ENCODE measurements at places on chromosomes 7 and 10.

- peaks cover 31% of the 10 kb centered on the region for H3K36me3 ChIP-seq
- DNase-seq = no peak
- peak overlapping the region; percentile 93 for H3K4me3 ChIP-seq
- H3K27ac ChIP-seq = peak overlapping the region; percentile 90
Measured at GRCh38 chr7:149196705-149197171, 1.4 kb downstream of the ZNF282 start.

DNA sequence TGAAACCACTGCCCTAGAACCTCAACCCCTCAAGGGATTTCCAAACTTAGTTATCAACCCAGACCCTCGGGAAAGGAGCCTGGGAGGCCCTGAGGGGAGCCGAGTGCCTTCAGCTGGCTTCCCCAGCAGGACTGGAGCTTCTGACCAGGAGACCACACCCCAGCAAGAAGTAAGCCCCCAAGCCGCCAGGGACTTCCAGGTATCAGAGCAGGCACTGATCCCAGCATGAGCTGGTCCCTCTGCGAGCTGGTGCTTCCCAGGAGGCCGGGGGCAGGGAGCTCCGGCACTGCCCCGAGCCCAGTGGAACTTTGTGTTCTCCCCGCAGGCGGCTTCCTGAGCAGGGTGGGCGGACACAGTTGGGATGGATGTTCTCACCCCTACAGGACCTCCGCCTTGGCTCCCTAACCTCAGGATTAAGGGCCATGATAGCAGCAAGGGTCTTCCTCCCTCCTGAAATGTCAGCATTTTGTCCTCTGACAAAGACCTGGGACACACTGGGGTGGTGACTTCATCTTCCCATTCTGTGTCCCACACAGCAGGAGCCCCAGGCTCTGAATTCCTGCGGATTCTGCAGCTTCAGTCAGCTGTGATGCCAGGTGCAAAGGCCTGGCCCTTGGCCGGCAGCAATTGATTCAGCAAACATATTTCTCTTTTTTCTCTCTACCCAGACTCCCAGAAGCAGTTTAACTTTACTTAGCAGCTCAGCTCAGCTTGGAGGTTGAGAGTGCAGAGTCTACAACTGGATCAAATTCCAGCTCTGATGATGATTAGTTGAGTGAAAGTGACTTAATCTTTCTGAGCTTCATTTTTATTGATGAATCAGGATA, 11.6 kb downstream of the ATP6V0E2 start:
- peaks cover 9% of the 10 kb centered on the region for H3K36me3 ChIP-seq
- no peak overlapping the region for H3K27ac ChIP-seq
- no peaks in the 10 kb centered on the region for H3K27me3 ChIP-seq

DNA sequence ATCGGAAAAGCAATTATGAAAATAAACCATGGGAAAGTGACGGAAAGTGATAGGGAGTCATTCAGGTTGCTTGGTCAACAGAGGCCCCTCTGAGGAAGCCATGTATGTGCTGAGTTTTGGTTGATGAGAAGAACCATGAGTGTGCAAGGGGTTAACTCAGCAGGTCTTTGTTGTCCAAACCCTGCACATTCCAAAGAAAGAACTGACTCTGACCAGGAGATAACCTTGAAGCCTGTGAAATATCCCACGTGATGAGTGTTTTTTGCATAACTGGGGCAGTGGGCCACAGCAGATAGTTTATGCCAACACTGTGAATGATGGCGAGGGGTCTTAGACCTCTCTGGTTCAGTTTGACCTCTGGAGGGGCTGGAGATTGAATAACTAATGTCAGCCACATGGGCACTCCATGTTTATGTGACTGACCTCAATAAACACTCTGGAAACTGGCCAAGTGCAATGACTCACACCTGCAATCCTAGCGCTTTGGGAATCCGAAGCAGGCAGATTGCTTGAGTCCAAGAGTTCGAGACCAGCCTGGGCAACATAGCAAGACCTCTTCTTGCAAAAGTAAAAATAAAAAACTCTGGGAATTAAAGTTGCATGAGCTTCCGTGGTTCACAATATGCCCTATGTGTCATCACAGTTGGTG, 154.0 kb upstream of the FOXK1 start:
- no peak overlapping the region for H3K27ac ChIP-seq
- no peaks in the 10 kb centered on the region for H3K4me1 ChIP-seq
- no peaks in the 10 kb centered on the region for H3K36me3 ChIP-seq
- peaks cover 3% of the 10 kb centered on the region for H3K27me3 ChIP-seq

GRCh38 chr10:110285501-110285900, 19.2 kb downstream of the SMNDC1 start:
- peaks cover 26% of the 10 kb centered on the region for H3K36me3 ChIP-seq
- no peak for DNase-seq
- H3K27me3 ChIP-seq = no peaks in the 10 kb centered on the region
- H3K4me3 ChIP-seq = no peak overlapping the region
- H3K27ac ChIP-seq = no peak overlapping the region

DNA sequence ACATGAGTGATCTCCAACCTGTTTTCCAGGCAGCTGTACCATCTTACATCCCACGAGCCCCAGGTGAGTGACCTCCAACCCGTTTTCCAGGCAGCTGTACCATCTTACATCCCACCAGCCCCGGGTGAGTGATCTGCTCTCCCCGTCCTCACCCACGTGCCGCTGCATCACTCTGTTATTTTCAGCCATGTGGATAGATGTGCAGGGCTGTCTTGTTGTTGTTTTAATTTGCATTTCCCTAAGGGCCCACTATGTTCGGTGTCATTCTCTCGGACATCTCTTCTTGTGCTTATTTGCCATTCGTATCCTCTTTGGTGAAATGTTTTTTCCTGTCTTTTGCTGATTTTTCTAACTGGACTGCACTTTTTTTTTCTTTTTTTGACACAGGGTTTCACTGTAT, 17.9 kb upstream of the LARP4B start:
- peaks cover 4% of the 10 kb centered on the region for H3K4me1 ChIP-seq
- no peaks in the 10 kb centered on the region for H3K36me3 ChIP-seq
- peaks cover 8% of the 10 kb centered on the region for H3K27me3 ChIP-seq
- H3K27ac ChIP-seq = no peak overlapping the region

DNA sequence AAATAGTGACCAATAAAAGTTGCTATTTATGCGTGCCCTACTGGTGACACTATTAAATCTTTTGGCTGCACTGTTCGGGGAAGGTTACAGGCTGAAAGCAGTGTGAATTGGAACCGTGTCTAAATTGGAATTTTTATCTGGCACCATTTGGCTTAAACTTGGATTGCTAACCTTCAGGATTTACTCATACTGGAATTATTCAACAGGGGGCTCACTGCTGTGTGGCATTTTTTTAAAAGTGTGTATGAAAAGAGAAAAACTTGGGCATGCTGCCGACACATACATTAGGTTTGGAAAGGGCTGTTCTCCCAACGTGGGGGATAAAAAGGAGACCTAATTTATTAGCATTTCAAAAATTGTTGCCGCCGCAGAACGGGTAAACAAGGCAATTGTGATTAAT, 537.9 kb upstream of the MGMT start:
- DNase-seq = no peak
- no peak overlapping the region for H3K27ac ChIP-seq
- H3K27me3 ChIP-seq = peaks cover 3% of the 10 kb centered on the region
- H3K4me1 ChIP-seq = no peaks in the 10 kb centered on the region
- no peak overlapping the region for H3K4me3 ChIP-seq

DNA sequence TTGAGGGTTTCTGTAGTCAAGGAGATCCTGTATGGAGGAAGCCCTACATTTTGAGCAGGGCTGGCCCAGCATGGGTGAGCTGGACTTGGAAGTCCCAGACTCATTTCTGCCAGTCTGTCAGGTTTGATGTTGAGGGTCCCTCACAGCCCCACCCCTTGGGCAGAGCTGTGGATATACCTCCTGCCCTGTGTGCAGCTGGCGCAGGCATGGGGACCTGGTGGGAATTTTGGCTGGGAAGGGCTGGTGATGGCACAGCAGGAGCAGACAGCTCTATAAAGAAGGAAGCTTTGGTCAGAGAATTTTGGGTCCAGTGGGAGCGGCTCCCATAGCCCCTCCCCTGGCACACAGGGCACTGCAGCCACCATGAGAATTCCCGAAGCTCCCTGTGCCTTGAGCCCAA, 482.6 kb downstream of the RPS24 start:
- H3K27ac ChIP-seq = no peak overlapping the region
- H3K36me3 ChIP-seq = no peaks in the 10 kb centered on the region
- H3K4me1 ChIP-seq = peaks cover 6% of the 10 kb centered on the region
- H3K27me3 ChIP-seq = no peaks in the 10 kb centered on the region

- DNase-seq = no peak
- no peak overlapping the region for H3K4me3 ChIP-seq
- peaks cover 3% of the 10 kb centered on the region for H3K36me3 ChIP-seq
- peak overlapping the region; percentile 31 for H3K27ac ChIP-seq
Measured at GRCh38 chr7:25852211-25852938, 299.6 kb upstream of the NFE2L3 start.

GRCh38 chr10:67112765-67113164, 186.9 kb downstream of the LRRTM3 start:
- H3K4me1 ChIP-seq = no peaks in the 10 kb centered on the region
- H3K27ac ChIP-seq = no peak overlapping the region
- no peak overlapping the region for H3K4me3 ChIP-seq

DNA sequence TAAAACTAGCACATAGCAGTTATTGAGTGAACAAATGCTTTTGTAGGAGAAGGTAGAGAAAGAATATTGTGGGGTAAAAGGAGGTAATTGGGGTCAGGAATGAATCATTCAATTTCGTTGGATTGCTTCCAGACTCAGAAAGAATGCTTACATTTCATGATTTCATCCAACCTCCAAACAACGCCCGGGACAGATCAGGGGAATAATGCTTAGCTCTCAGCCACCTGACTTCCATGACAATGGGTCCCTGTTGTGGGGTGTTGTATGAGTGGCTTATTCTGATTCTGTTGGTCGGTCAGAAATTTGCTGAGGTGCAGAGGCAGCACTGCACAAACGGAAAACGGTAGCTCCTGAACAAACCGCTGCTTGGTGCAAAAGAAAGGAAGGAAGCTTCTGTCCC, 24.0 kb upstream of the INPP5F start:
- H3K36me3 ChIP-seq = peaks cover 14% of the 10 kb centered on the region
- no peak overlapping the region for H3K4me3 ChIP-seq
- DNase-seq = no peak
- H3K27me3 ChIP-seq = no peaks in the 10 kb centered on the region

DNA sequence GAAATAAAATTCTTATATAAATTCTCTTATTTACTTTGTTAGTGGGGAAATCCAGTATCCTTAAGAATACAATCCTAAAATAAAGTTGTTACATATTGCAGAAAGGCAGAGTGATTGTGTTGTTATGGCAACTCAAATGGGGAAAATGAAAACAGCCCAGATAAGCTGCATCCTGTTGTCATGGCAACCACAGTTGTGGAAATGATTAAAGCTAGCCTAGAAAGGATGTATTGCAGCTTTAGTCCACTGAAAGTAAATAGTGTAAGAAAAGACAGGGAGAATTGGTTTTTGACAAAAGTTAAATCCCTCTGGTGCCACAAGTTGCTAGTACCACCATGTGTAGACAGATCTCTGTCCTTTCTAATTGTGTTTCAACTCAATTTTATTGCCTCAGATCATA, 43.2 kb downstream of the BTRC start:
- no peak overlapping the region for H3K27ac ChIP-seq
- H3K4me3 ChIP-seq = no peak overlapping the region
- peaks cover 9% of the 10 kb centered on the region for H3K4me1 ChIP-seq

DNA sequence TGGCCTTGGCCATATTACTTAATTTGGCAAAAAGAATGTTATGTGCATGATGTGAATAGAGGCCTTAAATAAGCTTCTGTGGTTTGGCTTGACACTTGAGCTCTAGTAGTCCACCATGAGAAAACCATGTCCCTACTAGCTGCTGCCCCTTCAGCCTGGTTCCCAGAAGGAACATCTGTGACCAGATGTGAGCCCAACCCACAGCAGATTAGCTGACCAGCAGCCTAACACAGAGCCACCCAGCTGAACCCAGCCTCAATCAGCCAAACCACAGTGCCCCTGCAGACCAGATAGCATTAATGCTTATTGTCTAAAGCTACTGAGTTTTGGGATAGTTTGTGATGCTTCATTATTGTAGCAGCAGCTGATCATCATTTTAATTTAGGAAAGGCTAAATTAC, 16.6 kb downstream of the JAZF1 start:
- no peaks in the 10 kb centered on the region for H3K36me3 ChIP-seq
- no peak overlapping the region for H3K4me3 ChIP-seq
- H3K4me1 ChIP-seq = no peaks in the 10 kb centered on the region

- DNase-seq = no peak
- H3K27ac ChIP-seq = no peak overlapping the region
- no peak overlapping the region for H3K4me3 ChIP-seq
- no peaks in the 10 kb centered on the region for H3K36me3 ChIP-seq
- H3K4me1 ChIP-seq = no peaks in the 10 kb centered on the region
Measured at GRCh38 chr10:47329855-47330254, 7.6 kb downstream of the GDF2 start.

- no peak for DNase-seq
- peaks cover 15% of the 10 kb centered on the region for H3K4me1 ChIP-seq
- H3K27ac ChIP-seq = peak overlapping the region; percentile 54
- H3K4me3 ChIP-seq = no peak overlapping the region
- peaks cover 81% of the 10 kb centered on the region for H3K36me3 ChIP-seq
Measured at GRCh38 chr10:119832951-119833350, 39.7 kb downstream of the MCMBP start.
